ENCODE measurements at places on chromosomes 1 and 21.

- DNase-seq = no peak
Observed at GRCh38 chr1:162902416-162902815, 41.4 kb upstream of the CCDC190 start.

GRCh38 chr21:36820176-36821031 lies 121.5 kb downstream of the SIM2 start:
- DNase-seq = no peak

- DNase-seq = no peak
Observed at GRCh38 chr1:2432441-2432844, 20.1 kb upstream of the PEX10 start.

DNA sequence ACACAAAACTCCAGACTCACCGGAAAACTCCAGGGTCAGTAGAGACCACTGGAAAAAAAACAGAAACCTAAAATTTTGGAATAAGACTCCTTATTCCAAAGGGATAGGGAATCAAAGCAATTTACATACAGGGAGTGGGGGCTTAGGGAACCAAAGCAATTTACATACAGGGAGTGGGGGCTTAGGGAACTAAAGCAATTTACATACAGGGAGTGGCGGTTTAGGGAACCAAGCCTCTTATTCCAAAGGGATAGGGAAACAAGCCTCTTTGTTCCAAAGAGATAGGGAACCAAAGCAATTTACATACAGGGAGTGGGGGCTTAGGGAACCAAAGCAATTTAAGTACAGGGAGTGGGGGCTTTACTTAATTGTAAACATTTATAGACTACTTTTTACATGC lies 28.4 kb upstream of the TTLL7 start:
- no peak for DNase-seq

DNA sequence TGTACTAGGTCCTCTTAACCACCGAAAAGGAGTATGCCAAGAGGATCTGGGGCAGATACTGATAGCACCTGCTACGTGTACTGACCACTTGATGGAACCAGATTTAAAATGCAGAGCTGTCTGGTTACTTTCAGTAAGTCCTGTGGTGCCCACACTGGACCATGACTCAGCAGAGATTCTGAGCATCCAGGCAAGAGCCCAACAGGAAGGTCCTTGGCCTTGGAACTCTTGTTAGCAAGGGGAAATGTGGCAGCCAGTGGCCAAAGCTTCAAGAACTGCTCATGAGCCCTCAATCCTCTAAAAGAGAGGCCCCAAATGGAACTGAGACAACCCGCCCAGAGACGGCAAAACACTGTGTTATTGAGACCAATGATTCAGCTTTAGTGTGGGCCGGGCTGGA lies 4.2 kb upstream of the GJB5 start:
- DNase-seq = no peak

DNA sequence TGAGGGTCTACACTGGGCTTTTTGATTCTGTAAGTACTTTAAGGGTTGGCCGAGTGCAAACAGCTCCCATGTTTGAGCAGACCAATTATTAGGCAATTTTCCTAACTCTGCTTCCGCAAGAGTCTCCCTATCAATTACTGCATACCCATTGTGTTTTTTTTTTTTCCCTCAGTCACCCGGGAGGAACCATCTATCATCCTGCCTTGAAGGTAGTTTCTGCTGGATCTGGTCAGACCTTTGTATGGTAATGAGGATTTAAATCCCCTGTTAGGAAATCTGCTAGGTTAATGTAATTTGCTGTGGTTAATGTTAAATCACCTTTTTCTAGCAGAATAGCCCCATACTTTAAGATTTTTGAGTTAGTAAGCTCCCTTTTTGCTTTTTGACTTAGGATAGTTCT lies 40.8 kb upstream of the WARS2 start:
- no peak for DNase-seq

GRCh38 chr21:17901458-17902079 lies 82.4 kb upstream of the C21orf91 start:
- DNase-seq = no peak

GRCh38 chr1:109927911-109928321 lies 17.3 kb downstream of the CSF1 start:
- no peak for DNase-seq

GRCh38 chr1:55718758-55719671 lies 503.9 kb upstream of the USP24 start:
- no peak for DNase-seq

DNA sequence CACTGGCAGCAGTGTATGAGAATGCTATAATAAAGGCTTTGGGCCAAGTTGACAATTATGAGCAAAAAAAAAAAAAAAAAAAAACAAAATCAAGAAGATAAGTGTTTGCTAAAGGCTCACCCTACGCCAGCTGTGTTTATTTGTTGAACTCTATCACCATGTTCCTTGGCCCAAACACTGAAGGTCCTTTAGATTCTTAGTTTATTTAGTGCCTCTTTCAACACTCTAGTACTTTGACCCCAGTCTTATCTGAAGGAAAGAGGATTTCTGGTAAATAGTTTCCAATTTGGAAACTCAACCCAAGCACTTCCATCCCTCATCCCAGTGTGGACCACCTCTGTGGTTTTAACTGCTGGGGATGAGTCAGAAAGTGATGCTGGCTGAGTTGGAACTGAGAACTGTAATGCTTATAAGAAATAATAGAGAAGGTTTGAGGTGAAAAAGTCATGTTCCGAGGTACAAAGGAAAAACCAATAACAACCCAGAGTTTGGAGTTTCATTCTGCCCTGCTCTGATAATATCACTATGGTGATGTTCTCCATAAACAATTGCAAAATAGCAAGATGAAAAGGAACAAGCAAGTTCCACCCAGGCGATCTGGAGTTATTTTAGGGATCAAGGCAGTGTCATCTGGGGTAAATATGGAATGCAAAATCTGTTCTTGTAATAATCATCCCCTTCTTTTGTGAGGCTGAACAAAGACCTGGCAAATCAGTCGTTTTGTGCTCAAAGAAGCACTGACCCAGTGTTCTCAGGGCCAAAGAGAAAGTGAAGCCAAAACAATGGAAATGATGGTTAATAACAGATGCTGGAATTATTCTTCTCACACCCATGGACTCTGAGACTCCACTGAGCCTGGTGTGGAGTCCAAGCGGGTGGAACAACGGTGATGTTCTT lies 19.7 kb upstream of the CAPZB start:
- DNase-seq = no peak

GRCh38 chr1:56688522-56689026 lies 43.5 kb downstream of the PRKAA2 start:
- DNase-seq = no peak

DNA sequence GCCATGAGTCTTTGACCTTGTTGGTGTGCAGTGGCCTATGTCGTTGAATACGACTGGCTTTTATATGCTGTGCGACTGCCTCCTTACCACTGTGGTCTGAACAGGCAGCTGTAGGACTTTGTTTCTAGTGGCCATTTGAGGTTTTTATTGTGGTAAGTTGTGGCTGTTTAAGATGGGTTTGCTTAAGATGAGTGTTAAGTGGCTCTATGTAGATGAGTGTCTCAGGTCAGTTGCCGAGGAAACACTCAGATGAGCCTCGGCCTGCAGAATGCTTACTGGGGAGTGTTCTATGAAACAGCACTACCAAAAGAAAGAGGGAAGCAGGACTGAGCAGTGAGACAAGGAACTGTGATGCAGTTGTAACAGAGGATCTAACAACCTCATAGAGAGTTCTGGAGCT lies 14.9 kb upstream of the CD1C start:
- DNase-seq = no peak

- no peak for DNase-seq
Observed at GRCh38 chr1:119141020-119141424, 569 bp upstream of the WARS2 start.

- DNase-seq = no peak
Observed at GRCh38 chr21:30271156-30271555, 11.6 kb downstream of the KRTAP24-1 start.

DNA sequence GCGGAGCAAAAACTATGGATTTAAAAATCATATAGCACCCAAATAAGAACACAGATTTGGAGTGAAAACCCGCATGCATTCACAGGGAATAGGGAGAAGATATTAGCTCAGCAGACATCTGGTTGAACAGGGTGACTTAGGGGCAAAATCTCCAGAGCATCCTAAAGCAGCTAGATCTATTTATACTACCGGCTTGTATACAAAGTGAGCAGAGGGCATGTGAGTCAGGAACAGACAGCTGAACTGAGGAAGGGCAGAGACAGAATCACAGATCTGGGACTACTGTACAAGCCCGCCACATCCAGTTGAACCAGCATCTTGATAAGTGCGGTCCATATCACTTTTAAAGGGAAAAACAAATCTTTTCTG lies 35.2 kb upstream of the EXOSC10 start:
- no peak for DNase-seq

DNA sequence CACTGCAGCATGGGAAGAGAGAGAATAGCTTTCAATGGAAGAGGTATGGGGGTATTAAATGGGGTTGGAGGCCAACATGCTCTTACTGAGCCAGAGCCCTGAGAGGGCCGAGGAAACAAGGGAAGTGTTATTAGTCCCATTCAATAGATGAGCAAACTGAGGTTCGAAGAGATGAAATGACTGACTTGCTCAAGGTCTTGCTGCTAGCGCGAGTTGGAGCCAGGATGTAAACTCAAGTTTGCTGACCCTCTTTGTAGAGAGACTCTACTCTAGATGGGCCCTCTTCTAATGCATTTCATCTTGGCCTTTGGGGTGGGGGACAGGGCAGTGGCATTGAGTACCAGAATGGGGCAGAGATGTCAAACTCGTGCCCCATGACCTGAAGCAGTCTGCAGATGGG lies 319.5 kb downstream of the RPS6KC1 start:
- no peak for DNase-seq

DNA sequence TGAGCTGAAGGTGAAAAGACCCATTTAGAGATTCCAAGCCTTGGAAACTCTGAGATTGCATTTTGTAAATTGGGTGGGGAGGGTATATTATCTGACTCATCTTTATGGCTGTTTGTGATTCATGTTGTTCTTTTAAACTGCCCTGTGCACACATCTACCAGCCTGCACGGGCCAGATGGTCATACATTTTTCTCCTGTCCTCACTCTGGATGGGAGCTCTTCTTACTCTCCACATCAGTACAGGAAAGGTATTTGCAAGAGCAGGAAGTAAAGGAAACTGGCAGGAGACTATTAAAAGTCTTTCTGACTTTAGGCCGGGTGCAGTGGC lies 14.3 kb upstream of the NMNAT2 start:
- DNase-seq = no peak

DNA sequence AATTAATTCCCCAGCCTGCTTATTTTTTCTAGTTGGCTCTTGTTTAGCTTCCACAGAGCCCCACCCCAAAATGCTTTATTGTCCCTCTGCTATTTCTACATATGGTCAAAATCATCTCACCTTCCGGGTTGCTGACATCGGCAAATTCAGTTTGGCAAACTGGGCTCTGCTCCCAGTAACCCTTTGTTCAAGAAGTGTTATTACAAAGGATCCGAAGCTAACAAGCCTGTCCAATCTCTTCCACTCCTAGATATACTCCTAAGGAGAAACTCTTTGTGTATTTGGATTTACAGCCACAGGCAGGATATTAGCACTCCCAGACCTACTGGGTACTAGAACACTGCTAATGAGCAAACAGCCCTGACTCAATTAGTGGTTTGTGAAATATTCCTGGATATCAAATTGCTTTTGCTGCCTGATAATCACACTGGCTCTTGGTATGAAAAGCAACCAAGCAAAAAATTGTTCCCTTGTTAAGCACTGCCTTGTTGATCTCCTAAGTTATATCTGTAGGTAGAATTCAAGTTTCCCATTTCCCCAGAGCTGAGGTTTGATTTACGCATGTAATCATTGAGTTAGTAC lies 4.0 kb downstream of the JUN start:
- DNase-seq = no peak

DNA sequence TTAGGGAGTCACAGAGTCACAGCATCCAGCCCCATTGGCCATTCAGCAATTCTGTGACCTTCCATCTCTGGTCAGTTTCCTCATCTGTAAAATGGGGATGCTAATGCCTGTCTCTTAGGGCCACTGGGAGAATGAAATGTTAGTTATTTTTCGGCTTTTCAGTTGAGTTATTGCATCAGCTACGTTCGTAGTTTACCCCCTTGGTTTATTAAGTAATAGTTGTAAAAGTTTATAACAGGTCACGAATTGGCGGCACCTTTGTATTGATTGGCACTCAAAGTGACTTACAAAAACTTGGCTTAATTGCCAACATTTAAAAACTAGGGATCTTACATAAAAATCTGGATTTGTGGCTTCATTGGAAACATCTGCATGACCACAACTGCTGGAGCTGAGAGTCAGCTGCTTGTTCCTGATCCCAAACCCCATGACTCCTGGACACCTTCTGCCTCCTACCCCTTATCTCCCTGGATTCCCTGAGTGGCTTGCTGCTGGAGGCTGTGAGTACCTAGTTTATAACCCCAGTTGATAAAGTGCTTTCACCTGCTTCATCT lies 23.0 kb upstream of the SLC1A7 start:
- no peak for DNase-seq

DNA sequence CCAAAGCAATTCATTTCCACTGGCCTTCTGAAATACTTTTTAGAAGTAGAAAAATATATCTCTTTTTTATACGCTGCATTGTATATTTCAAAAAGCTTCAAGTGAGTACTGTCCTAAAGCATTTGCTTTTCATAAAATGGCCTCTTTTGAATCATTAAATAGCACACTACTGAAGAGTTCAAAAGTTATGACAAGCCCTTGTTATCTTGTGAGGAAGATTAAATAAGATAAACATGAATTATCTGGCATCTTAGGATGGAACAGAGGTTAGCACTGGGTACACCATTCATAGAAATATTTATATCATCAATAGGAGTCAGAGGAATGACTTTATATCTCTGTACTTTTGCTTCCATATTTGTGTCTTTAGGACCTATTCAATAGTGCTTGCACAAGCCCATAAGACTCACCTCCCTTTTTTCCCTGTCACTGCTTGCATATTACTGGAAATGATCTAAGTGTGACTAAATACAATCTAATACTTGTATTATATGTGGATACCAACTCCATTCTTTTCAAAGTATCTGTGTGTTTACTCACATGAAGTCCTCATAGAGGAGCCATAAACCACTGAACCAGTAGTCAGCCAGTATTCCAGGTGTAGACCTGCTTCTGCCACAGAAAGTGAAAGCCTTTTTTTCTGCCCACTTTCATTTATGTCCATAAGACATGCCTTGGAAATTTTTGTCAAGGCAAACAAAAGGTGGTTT lies 274.2 kb upstream of the C1orf105 start:
- no peak for DNase-seq

GRCh38 chr1:32438136-32438535 lies 26.7 kb upstream of the ZBTB8B start:
- no peak for DNase-seq

DNA sequence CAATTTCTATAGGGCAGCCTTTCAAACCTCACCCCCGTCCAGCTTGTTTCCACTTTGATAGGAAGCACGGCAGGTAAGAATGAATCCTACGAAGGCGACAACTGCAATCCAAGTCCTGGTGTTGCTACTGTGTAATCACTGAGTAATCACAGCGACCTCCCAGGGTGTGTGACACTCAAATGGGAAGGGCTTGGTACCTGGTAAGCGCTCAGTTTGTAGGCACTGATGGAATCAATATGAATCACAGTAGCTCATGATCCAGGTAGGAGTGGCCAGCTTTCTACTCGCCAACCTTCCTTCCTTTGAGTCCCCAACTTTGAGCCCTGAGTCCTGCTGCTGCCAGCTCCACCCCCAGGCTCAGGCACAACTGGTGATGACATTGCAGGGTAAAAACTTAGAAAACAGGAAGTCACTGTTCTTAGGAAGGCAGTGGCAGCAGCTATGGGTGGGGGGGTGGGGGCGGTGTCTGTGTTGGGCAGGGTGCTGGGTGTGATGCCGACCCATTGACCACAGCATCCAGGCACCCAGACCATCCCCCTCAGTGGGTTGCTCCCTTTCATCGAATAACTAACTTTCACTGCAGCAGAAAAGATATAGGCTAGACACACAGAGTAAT lies 70.7 kb downstream of the CD247 start:
- DNase-seq = peak; percentile 62

GRCh38 chr1:167905182-167905581 lies 8.8 kb downstream of the ADCY10 start:
- DNase-seq = no peak

All from germinal center (tissue), 1 donor.